ENCODE measurements at places on chromosomes 7 and 10.

- DNase-seq = no peak
Measured at GRCh38 chr7:130232209-130232608, 24.5 kb downstream of the SSMEM1 start.

DNA sequence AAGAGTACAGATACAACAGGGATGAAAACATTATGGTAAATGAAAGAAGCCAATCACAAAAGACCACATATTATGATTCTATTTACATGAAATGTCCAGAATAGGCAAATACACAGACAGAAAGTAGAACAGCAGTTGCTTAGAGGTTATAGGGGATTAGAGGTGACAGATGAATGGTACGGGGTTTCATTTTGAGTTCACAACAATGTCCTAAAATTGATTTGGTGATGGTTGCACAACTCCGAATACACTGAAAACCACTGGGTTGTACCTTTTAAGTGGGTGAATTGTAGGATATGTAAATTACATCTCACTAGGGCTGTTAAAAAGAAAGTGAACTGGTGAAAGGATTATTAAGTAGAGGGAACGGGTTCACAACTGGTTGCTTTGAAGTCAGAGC, 76.3 kb upstream of the MRLN start:
- no peak for DNase-seq

DNA sequence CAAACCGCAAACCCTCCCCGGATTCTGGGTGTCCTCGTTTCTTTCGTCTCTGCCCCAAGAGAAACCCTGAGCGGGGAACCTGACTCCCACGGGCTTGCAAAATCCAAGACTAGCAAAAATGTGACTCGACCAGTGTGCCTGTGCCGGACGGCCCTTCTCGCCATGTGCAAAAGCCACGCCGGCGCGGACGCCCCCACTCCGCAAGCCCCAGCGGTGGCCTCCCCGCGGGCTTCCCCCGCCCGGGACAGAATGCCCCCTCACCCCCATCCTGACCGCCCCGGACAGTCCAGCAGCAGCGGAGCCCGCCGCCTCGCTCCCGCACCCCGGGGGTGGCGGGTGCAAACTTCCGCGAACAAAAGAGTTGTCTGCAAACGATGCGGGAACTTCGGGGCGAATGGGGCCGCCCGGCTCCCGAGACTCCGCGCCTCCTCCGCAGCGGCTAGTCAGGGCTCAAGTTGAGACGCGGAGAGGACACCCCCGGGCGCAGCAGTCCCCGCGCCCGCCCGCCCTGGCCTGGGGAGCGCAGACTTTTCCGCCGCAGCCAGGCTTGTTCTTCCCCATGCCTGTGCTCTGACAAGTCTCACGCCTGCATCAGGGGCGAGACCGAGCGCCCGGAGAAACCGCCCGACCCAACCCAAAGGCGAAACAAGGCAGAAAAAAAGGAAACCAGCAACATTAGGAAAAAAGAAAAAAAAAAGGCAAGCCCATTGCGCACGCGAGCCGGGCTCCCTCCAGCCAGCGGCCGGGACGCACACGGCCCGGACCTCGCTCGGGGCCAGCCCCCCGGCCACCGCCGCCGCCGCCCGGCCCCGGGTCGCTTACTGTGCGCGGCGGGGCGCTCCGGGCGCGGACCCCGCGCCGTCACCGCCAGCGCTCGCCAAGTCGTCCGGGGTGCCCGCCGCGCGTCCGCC, 732 bp downstream of the FAM53B start:
- DNase-seq = peak; percentile 62

DNA sequence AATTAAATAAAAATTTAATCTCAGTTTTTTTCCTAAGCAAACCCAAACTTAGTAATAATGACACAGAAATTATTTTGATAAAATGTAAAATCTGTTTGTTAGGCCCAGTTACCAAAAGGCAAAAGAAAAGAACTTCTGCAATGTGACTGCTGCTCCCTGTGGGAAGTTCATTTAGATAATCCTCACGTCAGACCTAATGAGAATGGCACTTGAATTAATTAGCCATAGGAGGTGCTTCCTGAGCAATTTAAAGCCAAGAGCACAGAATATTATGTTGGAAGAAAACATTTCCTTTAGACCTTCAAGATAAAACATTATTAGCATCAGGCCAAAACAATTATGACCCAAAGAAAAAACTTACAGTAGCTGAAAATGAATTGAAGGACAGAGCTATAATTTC, 19.4 kb downstream of the SPAM1 start:
- no peak for DNase-seq

GRCh38 chr10:49585387-49585786, 24.7 kb upstream of the SLC18A3 start:
- no peak for DNase-seq

GRCh38 chr10:109721453-109722064, 201.8 kb downstream of the XPNPEP1 start:
- DNase-seq = no peak

- DNase-seq = no peak
Measured at GRCh38 chr10:132257271-132257670, 50.5 kb downstream of the STK32C start.

DNA sequence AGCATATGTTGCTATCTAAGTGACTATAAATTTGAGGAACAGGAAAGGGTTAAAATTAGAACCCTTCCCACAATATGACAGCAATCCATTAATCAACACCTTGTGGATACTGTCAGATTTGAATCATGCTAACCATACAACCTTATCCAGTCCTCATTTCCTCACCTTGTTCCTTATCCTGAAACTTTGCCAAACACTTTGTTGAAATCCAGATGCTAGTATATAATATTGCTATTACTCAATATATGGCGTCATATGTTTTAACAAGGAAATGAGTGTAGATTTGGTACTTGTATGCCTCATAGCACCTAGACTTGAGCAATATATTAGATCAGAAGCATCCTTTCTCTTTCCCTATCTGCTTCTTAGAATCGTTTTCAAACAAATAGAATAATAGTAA, 66.3 kb upstream of the SLC25A13 start:
- no peak for DNase-seq

- peak; percentile 24 for DNase-seq
Measured at GRCh38 chr10:111109501-111110242, 32.8 kb downstream of the ADRA2A start.

- DNase-seq = peak; percentile 17
Measured at GRCh38 chr7:18647582-18647981, 152.0 kb downstream of the HDAC9 start.

DNA sequence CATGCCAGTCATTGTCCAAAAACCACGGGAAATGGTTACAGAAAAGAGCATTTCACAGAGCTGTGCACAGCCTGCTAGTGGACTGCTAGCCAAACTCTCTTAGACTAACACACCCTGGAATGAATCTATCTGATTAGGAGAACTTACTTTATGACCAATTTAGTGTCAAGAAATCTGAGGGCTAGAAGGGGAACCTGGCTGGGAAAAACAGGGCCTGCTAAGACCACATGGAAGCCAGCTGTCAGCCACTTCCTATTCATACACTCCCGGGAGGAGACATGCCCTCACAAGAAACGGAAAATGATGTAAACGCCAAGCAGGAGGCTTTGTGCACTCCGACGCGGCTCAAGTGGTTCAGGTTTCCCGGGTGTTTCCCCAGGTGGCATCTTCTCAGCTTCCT, 54.8 kb downstream of the MPP7 start:
- DNase-seq = peak; percentile 46

- peak; percentile 75 for DNase-seq
Measured at GRCh38 chr10:91798649-91799611, 704 bp downstream of the TNKS2 start.
